ENCODE measurements at places on chromosomes 12 and 14. TPM values are rescaled to one million over a fixed set of nuclear protein-coding genes. Genes with fewer than 3 reads are reported as not detected.

DNA sequence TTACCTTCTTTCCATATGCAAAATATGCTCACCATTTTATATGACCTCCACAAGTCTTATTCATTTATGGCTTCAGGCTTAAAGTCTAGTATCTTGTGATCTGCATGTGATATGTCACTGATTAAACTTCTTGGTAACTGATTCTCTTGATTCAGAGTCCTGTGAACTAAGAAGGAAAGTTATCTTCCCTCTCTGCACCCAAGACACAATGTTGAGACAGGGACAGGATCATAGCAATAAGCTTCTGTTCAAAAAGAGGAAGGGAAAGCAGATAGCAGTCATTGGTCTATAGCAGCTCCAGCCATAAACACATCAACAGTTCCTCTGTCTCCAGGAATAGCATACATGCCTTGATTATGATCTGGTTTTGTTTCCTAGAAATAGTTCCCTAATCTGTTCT lies 103.1 kb downstream of the UNC79 start:
- DNase-seq: no peak

DNA sequence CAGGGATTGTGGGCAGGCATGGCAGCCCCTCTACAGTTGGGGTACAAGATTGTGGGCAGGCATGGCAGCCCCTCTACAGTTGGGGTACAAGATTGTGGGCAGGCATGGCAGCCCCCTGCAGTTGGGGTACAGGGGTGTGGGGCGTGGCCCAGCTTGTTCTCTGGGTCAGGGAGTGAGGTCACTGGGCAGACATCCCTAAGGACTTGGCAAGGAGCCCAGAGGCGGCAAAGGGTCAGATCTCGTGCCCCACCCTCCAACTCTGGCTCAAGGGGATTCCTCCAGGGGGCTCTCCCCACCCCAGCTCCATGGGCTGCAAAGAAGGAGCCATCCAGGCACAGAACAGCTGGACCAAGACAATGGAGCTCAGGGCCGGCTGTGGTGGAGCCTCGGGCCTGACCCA lies 25.8 kb upstream of the NUDT14 start:
- no peak for DNase-seq

DNA sequence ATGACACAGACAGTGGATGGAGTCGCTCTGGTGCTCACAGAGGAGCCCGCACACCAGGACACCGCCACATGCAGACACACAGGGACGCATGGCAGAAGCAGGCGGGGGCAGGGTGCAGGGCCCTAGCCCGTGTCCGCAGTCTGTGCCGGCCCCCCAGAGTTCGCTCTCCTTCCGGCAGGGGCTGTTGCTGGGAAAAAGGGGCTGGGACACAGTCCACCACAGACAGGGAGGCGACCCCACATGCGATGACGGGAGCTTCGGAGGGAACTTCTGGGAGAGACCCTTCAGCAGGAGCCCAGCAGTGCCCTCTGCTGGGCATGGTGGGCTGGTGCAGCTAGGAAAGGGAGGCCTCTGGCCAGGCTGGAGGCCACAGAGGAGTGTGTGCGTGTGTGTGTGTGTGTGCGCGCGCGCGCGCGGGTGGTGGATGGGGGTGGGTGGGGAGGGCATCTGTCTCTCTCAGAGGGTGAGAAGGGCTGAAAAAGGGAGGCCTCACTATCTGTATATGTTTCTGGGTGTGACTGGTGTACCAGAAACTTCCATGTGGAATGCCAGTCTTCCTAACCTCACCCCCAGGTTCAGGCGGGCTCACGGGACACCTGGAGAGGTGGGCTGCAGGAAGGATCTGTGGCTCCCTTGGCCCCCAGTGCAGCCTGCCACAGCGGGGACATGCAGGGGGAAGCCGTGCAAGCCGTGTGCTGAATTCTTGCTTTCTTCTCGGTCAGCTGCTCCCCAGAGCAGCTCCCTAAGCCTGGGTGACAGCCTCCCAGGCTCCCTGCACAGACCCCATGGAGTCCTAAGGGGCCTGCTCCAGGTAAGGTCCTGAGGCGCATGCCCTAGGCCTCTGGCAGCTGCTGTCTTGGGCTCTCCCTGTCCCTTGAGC lies 60.7 kb downstream of the PLEKHG3 start:
- peak; percentile 92 for DNase-seq

GRCh38 chr12:132353811-132354210 lies 24.4 kb upstream of the GALNT9 start:
- DNase-seq: no peak

- DNase-seq: no peak
Observed at GRCh38 chr14:65132855-65133254, 30.5 kb upstream of the MAX start.

DNA sequence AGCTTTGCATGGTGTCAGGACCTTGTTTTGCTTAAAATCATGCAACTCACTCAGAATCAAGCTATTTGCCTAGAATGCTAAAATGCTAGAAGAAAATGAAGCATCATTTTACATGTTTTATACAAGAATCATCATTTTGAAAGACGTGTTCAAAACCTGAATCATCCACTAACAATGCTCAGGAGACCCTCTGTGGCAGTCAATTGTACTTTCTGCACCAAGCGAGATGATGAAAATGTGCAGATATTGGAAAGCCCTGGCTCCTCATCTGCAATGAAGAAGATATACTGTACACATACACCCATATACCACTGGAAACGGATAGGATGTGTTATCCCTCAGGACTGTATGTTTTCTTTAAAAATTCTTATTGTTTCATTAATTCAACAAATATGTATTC lies 92.7 kb downstream of the DYRK2 start:
- no peak for DNase-seq

- DNase-seq: no peak
Observed at GRCh38 chr12:95553197-95553943, 2.1 kb upstream of the USP44 start.

DNA sequence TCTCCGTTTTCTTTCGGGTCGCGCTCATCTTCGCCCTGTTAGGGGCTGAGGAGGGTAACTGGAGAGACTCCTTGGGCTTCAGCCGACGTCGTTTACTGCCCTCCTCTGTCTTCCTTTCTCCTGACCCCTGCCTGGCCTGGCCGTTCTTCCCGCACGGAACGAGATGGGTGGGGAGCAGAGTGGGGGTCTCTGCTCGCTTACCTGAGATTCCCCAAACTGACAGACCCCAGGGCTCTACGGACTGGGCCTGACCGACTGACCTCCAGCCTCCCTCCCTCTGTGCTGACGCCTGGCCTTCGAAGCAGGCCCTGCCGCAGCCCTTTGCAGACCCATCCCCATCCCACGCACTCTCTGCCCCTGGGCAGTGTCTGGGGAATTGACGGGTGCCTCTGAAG lies 439 bp downstream of the GOLGA5 start:
- DNase-seq: no peak

- DNase-seq: no peak
Observed at GRCh38 chr12:132182206-132182710, 38.0 kb downstream of the NOC4L start.

- DNase-seq: peak; percentile 60
Observed at GRCh38 chr14:59271734-59272133, 83.3 kb downstream of the DAAM1 start.

DNA sequence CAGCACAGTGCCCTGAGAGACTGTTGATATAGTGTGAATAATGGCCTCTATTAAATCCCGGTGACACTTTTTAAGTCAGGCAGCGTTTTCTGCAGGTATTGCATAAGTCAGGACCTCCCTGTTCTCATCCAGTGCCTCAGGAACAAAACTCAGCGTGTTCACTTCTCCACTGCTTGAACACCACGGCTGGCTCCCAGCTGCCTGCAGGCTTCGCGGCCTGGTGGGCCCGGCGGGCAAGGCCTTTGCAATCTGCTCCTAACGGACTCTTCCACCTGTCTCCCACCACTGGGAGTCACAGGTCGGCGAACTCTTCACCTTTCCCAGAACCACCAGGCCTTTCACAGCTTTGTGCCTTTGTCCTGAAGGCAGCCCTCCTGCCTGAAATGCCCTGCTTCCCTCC lies 18.7 kb downstream of the RFX4 start:
- DNase-seq: no peak

DNA sequence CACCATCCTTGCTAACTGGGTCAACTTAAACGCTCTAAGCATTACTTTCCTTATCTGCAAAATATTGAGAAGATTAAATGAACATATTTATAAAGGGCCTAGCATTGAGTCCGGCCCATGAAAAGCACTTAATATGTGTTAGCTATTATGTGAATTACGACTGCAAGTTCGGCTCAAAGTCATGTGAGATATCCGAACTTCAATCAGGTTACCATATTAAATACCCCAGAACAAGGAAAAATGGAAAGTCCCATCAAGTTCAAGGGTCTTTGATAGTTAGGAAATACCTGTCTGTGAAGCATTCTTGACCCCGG lies 487 bp upstream of the NRDE2 start:
- DNase-seq: no peak

Gene ACOT4
- 3.9 TPM for total RNA-seq

Gene ITGB7
- 3.4 TPM for total RNA-seq

Gene CMTM5
- not detected for total RNA-seq

Gene CLEC7A
- 0.40 TPM for total RNA-seq

Data from PC-3 (cell line).